ENCODE measurements at places on chromosomes 5 and 9. TPM values are rescaled to one million over a fixed set of nuclear protein-coding genes. Genes with fewer than 3 reads are reported as not detected.

Gene PPP3R2
- not detected for total RNA-seq

Gene C9orf153
- 0.24 TPM for total RNA-seq

Gene RNF224
- total RNA-seq, result not detected

Gene CATSPER3
- total RNA-seq, result not detected

Gene F2RL2
- 0.10 TPM for total RNA-seq
